ENCODE measurements at places on chromosomes 12 and 14.

GRCh38 chr12:122413516-122414404 is 8.7 kb downstream of the CLIP1 start:
- no peak for DNase-seq

GRCh38 chr12:131357920-131358319 is 353.0 kb upstream of the SFSWAP start:
- no peak for DNase-seq

DNA sequence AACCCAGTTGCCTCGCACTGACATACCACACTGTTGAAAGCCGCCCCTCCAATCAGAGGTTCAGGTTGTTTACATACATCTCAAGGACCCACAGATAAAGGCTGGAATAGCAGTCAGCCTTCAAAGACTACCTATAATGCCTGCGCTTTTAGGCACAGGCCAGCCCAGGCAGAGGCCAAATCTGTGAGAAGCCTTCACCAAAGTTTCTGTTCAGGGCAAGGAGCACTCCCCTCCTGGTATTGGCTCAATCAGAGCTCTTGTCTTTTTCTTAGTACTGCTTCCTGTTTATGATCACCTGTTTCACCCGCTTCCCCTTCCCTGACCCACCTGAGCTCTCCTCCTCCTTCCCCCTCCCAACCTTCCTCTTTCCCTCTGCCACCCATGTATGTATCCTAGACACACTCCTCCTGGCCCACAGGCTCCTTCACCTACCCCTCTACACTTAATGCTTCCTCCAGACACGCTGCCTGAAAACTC is 34.8 kb downstream of the DUSP16 start:
- DNase-seq = no peak

DNA sequence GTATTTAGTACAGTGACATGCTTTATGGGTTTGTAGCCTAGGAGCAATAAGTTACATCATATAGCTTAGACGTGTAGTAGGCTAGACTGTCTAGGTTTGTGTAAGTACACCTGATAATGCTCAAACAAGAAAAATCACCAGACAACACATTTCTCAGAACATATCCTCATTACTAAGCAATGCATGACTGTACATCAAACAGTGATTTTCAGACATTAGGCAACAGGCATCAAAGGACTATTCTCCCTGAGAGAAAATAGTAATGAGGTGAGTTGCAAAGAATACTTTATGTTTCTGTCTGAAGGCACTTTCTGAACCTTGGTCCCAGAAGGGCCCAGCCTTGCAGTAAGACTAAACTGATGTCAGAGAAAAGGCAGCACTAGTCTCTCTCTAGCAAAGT is 48.4 kb upstream of the SYT10 start:
- DNase-seq = no peak

- DNase-seq = no peak
Measured at GRCh38 chr14:61972711-61973110, 210.5 kb downstream of the SNAPC1 start.

DNA sequence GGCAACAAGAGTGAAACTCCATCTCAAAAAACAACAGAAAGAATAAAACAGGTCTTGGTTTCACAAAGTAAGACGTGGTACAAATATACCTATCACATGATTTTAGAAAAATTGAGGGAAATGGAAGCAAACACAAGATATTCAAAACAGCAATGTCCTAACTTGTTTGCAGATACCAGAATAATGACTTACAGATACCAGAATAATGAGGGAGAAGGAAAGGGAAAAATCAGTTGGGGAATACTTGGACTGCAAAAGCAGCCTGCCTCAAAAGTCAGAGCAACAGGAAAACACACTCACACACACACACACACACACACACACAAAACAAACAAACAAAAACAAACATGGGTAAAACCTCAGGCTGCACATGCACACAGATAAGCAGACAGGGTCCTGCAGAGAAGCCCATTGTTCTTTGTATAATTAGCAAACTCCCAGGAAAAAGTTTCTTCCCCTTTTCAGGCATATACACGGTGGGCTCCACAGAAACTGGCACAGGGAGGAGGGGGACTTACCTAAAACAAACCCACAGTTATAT is 65.7 kb upstream of the CAPRIN2 start:
- DNase-seq = no peak

- DNase-seq = no peak
Measured at GRCh38 chr14:89041257-89041582, 216.8 kb downstream of the TTC8 start.

DNA sequence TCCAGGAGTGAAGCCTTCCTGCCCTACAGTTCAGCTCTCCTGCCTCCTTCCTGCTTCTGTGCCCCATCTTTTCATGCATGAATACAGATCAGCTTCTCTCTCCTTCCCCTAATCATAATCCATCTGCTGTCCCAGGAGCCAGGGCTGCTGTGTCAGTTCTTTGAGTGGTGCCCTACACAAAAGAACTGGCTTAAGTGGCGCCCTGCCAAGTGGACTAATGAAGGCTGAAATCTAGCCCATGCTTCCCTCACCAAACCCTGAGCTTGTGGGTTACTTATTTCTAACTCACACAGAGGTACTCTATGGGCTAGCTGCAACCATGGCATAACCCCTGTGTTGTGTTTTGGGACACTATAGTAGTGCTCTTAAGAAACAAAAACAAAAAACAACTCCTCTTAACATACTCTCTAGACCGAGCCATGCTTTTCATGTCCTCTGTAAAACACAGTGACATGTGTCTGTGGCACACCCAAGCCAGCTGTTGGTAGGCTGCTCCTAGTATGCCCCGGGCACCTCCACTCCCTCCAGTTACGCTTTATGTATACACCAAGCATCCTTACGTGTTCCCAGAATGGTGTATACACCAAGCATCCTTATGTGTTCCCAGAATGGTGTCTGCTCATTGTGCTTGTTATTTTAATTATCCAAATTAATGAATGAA is 19.3 kb upstream of the ETV6 start:
- DNase-seq = peak; percentile 76

DNA sequence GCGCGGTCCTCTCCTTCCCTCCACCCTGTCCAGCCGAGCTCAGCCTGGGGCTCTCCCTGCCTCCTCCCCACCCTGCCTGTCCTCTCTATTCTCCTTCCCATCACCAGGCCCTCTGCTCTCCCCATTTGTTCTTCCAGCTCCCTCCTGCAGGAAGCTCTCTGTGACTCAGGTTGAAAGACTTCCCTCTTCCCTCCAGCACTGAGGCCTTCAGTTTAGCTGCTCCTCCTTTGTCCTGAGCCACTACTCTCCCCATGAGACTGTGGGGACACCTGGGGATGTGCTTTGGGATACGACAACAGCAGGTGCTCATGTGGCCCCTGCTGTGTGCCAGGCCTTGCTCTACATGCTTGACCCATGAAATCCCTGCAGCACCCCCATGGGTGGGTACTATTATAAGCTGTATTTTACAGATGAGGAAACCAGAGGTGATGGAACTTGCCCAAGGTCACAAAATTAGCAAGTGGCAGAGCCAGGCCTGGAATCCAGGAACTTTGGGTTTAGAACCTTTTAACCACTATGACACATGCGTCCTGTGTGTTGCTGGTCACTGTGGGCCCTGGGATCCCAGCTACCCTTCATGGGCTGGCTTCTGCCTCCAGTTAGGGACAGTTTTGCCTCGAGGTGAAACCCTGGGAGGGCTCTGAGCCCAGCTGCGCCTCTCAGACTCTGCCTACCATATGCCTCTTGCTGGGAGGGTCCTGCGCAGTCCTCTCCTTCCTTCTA is 5.5 kb downstream of the KRT80 start:
- DNase-seq = no peak

GRCh38 chr12:54216797-54217661 is 28.2 kb upstream of the SMUG1 start:
- peak; percentile 48 for DNase-seq

DNA sequence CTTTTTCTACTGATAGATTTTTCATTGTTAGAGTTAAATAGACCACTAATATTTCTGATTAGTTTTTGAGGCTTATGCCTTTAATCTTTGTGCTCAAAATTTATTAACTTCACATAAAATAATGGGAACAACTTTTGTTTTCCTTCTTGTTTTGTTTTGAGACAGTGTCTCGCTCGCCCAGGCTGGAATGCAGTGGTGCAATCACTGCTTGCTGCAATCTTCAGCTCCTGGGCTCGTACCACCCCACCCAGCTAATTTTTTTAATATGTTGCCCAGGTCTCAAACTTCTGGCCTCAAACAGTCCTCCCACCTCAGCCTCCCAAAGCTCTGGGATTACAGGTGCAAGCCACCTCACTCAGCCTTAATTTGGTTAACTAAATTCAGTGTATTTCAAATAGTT is 16.8 kb downstream of the SCFD1 start:
- no peak for DNase-seq

- no peak for DNase-seq
Measured at GRCh38 chr12:100138048-100138802, 4.4 kb downstream of the BLTP3B start.

- no peak for DNase-seq
Measured at GRCh38 chr12:57899010-57899662, 42.2 kb upstream of the ATP23 start.

- DNase-seq = no peak
Measured at GRCh38 chr12:106074361-106074705, 64.4 kb downstream of the NUAK1 start.

GRCh38 chr14:102593825-102594137 is 1.3 kb downstream of the RCOR1 start:
- no peak for DNase-seq

- peak; percentile 47 for DNase-seq
Measured at GRCh38 chr12:54398995-54399793, 14.7 kb upstream of the ZNF385A start.

DNA sequence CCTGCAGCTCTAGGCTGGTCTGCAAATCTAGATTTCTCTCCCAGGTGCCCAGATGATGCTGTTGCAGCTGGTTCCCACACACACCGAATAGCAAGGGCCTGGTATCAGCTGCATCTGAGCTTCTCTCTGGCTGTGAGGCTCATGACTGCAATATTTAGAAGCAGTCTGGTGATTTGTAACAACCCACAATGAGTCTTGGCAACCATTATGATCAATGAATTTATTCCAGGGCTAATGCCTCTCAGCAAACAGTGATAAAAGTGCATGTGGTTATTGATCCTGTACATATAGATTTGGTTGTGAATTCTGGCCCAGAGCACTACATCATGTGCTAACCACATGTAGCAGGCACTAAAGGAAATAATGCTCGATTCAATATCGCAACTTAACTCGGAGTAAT is 114.3 kb downstream of the ASCL4 start:
- DNase-seq = no peak

DNA sequence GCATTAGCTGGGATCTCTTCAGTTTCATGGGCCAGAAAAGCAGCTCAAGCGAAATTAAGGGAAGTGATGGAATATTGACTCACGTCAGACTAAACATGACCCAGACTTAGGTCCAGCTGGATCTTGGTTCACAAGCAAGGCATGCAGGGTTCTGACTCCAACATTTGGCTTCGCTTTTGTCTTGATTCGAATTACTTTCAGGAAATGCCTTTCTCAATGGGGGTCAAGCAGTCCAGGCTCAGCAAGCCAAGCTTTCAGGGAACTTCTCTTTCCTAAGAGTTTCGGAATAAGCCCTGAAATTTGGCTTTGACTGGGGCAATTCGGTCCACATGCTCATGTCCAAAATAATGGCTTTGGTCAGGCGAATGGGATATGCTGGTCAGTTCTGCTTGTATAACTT is 678.7 kb upstream of the TMEM132C start:
- no peak for DNase-seq

- no peak for DNase-seq
Measured at GRCh38 chr12:18797604-18798003, 59.7 kb downstream of the CAPZA3 start.

GRCh38 chr12:123286652-123287373 is 15.2 kb upstream of the CDK2AP1 start:
- DNase-seq = no peak

- DNase-seq = no peak
Measured at GRCh38 chr12:112540021-112540420, 121.3 kb downstream of the PTPN11 start.

GRCh38 chr14:65359503-65359902 is 53.0 kb upstream of the FUT8 start:
- DNase-seq = no peak

DNA sequence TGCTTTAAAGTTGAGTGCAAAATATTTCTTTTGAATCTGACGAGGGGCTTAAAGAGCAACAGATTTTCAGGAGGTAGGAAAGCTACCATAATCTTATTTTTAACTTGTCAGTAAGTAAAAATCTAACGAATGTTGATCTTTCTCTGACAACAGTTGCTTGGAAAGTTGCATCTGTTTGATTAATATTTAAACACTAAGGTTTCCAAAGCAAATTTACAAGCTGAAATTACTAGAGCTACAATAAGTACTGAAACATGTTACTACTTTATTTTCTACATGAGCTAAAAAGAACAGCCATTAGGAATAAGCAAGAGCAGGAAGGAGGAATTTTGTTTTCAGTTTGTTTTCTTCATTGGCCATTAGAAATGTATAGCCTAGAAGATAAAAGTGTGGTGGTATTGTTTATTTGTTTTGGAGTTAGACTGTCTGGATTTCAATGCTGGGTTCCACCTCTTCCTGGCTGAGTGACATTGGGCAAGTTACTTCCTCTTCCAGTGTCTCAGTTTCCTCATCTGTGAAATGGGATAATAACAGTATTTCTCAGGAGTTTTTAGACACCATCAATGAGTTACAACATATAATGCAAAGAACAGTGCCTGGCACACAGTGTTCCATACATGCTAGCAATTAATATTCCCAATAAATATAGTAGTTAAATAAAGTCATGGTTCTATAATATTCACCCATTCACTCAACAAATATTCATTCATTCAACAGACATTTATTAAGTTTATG is 87.9 kb upstream of the FLRT2 start:
- no peak for DNase-seq

DNA sequence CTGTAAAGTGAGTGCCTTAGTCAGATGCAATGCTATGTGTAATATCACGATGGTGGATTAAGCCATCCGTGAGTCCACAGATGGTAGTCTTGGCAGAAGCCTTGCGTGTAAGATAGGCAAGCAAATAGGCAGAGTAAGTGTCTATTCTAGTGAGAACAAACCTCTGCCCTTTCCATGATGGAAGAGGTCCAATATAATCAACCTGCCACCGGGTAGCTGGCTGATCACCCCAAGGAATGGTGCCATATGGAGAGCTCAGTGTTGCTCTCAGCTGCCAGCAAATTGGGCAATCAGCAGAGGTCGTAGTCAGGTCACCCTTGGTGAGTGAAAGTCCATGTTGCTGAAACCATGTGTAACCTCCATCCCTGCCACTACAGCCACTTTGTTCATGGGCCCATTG is 371.2 kb upstream of the LRFN5 start:
- no peak for DNase-seq

- DNase-seq = no peak
Measured at GRCh38 chr14:37791384-37792036, 196.1 kb downstream of the TTC6 start.

GRCh38 chr12:55636853-55637252 is at the start of gene OR10P1:
TSS of gene OR10P1 (plus strand) at chr12:55636892. CDS start at chr12:55636892, 0 bp downstream.
- DNase-seq = no peak

GRCh38 chr14:49977126-49977841 is 84.4 kb downstream of the ARF6 start:
- DNase-seq = no peak
